ENCODE measurements at places on chromosomes 6 and 20. TPM values are rescaled to one million over a fixed set of nuclear protein-coding genes. Genes with fewer than 3 reads are reported as not detected.

- DNase-seq, result no peak
Measured at GRCh38 chr20:59314997-59315396, 14.6 kb downstream of the EDN3 start.

- no peak for DNase-seq
Measured at GRCh38 chr6:94177429-94177828, 758.1 kb upstream of the EPHA7 start.

DNA sequence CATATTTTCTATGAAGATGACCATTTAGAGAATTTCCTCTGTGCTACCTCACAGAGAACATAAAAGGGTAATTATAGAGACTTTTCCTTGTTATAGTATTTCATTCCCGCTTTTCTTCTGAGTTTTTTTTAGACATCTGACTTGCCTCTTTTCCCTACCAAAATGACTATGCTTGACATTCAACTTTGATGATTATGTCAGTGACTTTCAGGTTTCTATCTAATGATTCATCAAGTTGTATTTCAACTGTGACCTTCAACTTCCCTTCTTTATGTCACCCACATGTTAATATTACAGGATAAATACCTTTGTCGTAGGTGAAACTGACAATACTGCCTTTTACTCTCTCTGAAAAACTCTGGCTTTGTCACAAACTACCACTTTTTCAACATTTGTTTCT lies 95.3 kb downstream of the MLIP start:
- no peak for DNase-seq

DNA sequence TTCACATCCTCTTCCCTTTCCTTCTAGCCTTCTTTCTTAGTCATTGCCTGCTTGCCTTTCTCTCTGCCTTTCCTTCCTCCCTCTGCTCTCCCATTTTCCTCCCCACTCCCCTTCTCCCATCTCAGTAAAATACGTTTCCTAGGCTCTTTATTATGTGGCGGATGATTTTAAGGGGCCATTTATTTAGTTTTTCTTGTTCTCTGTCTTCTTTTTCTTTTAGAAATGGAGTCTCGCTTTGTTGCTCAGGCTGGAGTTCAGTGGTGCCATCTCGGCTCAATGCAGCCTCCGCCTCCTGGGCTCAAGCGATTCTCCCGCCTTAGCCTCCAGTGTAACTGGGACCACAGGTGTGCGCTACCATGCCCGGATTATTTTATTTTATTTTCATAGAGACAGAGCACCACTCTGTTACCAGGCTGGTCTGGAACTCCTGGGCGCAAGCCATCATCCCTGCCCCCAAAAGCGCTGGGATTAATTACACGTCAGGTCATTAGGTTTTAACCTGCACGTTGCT lies 1.5 kb downstream of the MTHFD1L start:
- no peak for DNase-seq

Gene TCF19
- total RNA-seq, result 83.3 TPM

Data from activated naive CD8-positive, alpha-beta T cell treated with anti-CD3 and anti-CD28 coated beads, Interleukin-2, amount 10 ng/mL, durations not matched to agents 7 days and 5 days (primary cell).